Neural progenitor cell (in vitro differentiated cells): ENCODE measurements at places on chromosomes 13 and 19. TPM values are rescaled to one million over a fixed set of nuclear protein-coding genes. Genes with fewer than 3 reads are reported as not detected.

GRCh38 chr13:98364179-98364578 is 187.1 kb upstream of the RNF113B start:
- no peak for DNase-seq

The MEIOSIN gene
- 0.06 TPM in 1 of 2 replicates, not detected in the other for total RNA-seq

DNA sequence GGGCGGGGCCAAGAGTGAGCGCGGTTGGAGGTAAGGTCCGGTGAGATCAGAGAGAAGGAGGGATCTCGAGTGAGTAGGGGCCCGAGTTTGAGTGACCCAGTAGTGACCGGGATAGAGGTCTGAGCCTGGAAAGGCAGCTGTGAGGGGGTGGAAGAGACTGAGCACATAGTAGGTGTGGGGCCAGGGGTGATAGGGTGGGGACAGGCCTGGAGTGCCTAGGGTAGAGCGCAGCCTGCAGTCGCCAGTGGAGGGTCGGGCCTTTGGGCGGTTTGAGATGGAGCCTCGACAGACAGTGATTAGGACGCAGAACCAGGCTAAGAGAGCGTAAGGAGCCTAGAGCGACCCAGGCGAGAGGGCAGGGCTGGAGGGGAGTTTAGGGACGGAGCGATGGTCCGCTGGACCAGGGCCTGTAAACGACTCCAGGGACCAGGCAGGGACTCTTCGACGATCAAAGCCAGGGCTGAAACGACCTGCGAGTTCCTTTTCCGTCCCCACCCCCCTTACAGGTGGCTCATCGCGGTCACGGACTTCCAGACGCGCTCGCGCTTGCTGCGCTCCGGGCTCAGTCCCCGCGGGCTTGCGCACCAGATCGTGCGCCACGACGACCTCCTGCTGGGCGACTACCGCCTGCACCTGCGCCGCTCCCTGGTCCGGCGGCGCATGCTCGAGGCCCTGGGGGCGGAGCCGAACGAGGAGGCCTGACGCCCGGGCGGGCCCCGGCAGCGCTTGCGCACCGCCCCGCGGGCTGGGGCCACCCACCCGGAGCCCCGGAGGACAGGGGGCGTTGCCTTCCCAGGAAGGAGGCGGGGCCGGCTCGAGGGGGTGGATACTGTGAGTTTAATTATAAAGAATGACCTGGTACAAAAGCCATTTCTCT is 9.4 kb downstream of the C19orf81 start:
- peak; percentile 94 for DNase-seq

GRCh38 chr13:114283576-114283975 is 2.2 kb downstream of the UPF3A start:
- no peak for DNase-seq

DNA sequence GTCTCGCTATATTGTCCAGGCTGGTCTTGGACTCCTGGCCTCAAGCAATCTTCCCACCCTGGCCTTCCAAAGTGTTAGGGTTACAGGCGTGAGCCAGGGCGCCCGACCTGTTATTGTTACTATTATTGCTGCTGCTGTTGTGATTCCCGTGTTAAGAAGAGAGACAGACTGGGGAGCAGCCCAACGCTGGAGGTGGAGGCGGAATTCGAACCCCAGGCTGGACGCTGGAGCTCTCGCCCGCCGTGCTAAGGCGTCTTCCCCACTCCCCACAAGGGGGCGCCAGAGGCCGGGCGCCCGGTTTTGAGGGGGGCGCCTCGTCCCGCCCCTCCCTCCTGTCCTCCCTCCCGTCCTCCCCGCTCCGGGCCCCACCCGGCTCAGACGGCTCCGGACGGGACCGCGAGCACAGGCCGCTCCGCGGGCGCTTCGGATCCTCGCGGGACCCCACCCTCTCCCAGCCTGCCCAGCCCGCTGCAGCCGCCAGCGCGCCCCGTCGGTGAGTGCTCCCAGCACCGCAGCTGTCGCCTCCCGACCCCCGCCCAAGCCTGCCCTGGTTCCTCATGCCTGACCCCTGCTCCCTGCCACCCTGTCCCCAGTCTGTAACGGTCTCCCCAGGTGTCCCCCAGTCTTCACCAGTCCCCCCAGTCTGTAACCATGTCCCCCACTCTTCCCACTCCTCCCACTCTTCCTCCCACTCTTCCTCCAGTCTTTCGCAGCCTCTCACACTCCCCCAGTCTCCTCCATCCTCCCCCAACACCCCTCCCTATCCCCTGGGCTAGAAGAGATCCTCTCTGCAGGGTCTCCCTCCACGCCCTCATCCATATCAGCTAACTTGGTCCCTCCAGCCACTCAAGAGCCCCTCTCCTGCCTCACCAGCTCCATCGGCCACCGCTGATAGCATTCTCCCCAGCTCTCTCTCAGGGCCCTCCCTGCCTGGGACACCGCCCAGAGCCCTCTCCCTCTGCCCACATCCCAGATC is at the start of gene EHD2:
EHD2 (plus strand) TSS at position 377 of the 976 bp plus-strand sequence. CDS start 3,191 bp downstream, outside the sequence.
- DNase-seq, result peak; percentile 70

DNA sequence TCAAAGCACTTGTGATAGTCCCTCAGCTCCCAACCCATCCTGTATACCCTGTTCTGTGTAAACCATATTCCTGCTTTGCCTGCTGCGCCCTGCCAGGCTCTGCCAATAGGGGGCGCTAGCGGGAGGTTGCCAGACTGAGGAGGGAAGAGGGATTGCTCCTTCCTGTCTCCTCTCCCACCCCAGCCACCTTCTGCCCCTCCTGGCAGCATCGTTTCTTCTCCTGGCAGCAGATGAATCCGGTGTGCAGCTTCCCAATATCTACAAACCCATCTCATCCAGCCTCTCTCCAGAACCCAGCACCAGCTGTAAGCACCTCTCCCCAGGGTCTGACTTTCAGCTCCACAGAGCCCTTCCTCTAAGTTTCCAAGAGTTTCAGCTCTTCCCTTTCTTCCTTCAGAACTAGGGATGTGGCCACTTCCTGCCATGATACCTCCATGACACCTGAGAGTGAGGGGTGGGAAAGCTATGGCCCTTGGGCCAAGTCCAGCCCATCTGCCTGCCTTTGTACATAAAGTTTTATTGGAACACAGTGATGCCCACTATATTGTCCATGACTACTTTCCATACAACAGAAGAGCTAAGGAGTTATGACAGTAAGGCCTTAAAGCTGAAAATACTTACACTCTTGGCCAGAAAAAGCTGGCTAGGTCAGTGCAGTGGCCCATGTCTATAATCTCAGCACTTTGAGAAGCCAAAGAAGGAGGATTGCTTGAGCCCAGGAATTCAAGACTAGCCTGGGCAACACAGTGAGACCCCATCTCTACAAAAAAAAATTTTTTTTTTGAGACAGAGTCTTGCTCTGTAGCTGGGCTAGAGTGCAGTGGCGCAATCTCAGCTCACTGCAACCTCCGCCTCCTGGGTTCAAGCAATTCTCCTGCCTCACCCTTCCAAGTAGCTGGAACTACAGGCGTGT is 34.5 kb upstream of the ATP1A3 start:
- peak; percentile 69 for DNase-seq

The FXYD7 gene
- total RNA-seq, result 0.13 and 0.56 TPM in 2 replicates

The ZNF844 gene
- 16.3 and 16.5 TPM in 2 replicates for total RNA-seq

DNA sequence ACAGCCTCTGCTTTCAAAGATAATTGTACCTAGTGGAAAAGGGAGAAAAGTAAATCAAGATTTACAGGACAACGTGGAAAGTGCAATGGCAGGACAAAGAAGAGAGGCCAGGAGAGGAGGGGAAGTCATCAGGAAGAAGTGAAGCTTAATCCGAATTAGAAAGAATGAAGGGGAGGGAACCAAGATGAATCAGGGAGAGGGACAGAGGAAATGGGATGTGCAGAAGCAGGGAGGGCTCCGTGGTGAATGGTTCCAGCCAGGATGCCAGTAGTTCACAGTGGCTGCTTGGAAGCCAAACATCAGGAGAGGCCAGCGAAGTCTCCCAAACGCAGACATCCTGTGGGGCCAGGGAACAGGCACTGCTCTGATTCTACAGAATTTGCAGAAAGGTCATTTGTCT is 144.4 kb downstream of the LIG4 start:
- peak; percentile 30 for DNase-seq

GRCh38 chr13:93416736-93417355 is 190.2 kb downstream of the GPC6 start:
- DNase-seq, result no peak

DNA sequence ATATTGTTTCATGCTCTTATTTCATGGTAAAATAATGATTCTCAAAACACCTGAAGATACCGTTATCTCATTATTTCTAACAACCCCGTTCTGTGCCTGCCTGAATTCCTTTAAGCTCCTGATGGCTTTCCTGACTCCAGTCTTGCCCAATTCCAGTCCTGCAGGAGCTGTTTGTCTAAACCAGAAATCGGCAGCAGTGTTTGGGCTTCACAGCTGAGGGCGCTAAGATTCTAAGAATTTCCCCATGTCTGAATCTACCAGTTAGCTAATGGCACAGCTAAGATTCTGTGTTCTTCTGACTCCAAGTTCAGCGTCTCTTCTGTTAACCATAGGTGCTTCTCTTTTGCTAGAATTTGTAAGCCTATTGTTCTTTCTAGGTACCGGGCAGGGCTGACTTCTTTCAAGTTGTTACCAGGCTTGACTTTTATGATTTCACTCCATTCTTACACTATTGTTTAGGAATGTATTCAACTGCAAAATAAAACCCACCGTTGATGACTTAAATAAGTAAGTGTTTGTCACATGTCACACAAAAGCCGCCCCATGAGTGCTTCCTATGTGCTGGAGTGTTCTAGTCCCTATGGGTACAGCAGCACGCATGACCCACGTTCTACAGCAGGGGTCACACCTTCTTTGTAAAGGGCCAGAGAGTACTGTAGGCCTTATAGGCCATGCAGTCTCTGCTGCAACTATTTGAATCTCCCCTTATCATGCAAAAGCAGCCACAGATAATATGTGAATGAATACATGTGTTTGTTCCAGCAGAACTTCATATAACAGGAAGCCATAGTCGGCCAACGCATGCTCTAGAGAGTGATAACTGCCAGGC is 168.3 kb upstream of the RNF113B start:
- DNase-seq, result no peak

The VPS36 gene
- total RNA-seq, result 51.3 and 72.7 TPM in 2 replicates

The FREM2 gene
- total RNA-seq, result 21.3 and 22.7 TPM in 2 replicates

The ARHGEF7 gene
- total RNA-seq, result 58.9 and 64.6 TPM in 2 replicates

DNA sequence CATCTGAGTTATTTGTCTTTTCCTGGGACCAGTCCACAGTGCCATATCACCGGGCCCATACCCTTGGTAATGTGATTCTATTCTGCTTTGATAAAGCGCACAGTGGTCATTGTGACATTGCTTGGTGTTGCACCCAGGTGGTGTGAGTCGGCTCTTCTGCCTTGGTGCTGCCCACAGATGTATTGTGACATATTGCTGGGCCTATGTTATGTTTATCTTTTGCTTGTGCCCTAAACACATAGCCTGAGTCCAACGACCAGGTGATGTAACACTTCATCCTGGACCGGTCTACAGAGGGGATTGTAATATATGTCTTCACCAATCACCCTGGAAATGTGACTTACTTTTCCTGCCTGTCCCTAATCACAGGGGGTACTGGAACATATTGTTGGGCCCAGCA is 23.7 kb upstream of the ZNF254 start:
- DNase-seq, result no peak

The SMIM24 gene
- total RNA-seq, result 0.81 and 1.7 TPM in 2 replicates

DNA sequence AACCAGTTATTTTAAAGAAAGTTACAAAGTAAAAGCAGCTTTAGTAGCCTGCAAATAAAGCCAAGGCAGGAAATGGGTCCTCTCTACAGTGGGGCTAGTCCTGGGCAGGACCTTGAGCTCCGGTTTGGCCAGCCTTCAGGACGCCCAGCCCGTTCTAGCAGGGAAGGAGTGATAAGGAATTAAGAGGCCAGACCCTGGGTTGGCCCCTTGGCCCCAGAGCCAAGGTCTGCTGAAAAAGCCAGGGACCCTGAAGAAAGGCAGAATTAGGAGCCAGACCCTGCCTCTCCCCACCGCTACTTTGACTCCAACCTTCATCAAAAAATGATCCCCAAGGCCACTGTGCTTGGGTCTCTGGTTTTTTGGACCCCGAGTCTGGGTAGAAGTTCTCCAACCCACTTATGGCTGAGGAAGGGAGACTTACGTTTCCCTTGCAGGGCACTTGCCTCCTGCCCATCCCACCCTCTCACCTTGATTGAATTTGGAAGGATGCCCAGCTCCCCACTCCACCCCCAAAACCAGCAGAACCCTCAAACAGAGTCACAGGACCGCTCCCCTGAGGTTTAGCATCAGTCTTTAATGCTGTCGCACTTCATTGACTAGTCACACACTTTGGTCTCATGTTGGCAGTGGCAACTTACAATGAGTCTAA is 3.9 kb downstream of the DNAJB1 start:
- no peak for DNase-seq

DNA sequence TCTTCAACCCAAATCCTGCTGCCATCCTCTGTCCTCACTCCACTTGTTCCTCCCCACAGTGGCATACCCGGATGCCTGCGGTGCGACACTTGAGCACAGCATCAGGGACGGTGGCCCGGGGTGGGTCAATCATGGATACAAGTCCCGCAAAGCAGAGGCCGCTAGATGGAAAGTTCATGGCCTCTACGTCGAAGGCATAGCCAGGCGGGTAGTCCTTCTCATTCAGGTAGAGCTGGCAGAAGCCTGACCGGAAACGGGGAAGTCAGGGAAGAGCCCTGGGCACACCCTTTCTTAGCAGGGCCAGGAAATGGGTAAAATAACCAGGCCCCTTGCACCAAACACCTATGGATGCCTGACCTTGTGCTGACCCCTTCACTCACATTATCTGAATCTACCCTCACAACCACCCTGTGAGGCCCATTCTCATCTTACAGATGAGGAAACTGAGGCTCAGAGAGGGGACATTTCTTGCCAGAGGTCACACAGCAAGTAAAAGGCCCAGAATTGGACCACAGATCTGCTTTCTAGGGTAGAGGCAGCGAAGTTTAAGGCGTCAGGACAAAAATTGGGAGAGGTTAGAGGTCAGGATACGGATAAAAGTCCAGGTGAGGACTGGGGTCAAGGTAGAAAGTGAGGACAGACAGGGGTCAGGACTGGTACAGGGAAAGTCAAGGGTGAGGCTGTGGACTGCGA is 6.5 kb downstream of the ATP4A start:
- no peak for DNase-seq

The LGI4 gene
- 0.81 TPM in 1 of 2 replicates, not detected in the other for total RNA-seq

The ZNF582 gene
- 2.5 and 4.0 TPM in 2 replicates for total RNA-seq

DNA sequence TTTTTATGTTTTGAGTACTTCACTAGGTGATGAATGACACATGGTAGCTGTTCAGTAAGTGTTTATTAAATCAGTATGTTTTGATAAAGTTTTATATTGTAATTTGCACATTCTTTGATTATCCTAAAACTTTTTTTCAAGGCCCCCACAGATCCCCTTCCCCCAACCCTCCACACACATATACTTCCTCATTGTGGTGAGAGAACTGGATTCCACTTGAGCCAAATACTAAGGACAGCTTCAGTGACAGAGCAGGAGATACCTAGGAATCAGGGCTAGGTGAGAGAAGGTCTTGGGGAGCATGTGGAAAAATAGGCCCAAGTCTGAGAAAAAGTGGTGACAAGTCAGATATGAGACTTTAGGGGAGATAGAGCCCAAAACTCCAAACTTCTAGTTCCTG is 174.6 kb downstream of the TDRD3 start:
- DNase-seq, result no peak
